AG20443 (cell line): ENCODE measurements at places on chromosomes 7 and 10.

GRCh38 chr7:156071612-156072011 is 259.3 kb upstream of the SHH start:
- DNase-seq = no peak

DNA sequence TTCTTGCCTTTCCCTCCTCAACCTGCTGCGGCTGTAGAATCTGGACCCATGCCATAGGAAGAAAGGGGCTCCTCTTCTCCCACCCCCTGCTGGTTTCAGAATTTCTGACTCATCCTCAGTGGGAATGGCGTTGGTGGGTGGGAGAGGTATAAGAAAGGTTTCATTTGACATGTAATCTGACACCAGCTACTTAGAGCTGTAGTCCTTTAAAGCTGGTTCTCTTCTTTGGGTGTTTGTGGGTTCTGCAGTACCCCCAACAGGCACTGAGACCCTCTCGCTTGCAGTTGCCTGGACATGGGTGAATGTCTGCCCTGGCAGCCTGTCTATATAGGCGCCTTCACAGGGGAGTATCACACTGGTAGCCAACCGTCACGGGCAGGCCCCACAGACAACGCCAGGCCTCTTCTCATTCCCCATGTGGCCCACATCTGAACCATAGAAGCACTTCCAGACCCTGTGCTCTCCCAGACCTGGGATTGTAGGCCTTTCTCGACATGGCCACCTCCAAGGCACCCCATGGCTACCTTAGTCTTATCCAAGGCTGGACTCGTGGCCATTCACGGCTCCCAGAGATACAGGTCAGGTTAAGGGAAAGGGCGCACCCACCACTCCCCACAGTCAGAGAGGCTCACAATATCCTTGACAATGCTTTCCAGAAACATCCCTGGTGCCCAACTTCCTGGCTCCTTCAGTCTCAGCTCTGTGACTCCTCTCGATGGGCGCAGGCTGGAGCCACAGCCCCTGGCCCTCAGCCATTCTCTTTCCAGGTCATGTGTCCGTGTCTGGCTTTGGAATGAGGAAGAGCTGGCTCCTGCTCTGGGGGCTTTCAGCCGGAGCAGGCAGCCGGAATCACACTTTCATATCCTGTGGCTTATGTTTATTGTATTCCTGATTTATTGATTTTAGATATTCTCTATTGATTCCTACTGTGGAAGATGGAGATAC is 17.5 kb downstream of the ZNF862 start:
- no peak for DNase-seq

DNA sequence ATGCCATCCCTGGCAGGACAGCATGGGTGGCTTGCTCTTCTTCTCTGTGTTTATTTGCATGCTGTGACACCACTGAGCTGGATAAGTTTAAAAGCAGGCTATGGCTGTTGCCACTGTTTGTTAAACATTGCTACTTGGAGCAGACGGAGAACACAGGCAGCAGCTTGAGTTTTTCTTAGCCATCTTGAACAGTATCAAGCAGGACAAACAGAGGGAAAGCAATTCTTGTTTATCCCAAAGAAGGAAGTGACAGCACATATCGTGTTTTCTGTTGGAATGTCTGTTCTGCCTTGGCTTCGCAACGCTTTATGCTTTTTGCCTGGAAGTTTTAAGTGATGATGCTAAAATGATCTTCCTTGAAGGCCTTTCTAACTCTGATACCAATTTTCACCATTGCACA is 73.8 kb downstream of the MKX start:
- no peak for DNase-seq

DNA sequence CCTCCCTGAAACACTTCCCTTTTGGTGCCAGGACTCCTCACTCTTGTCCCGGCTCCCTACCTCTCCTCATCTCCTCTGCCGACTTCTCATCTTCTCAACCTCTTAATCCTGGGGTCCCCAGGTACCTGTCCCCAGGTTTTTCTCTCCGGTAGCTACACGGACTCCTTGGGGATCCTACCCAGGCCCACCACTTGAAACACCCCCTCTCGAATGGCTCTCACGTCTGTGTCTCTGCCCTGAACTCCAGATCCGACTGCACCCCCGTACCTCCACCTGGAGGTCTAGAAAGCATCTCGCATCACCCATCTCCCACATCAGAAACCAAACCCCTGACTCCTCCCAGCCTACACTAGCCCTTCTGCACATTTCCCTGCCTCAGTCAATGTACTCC is 4.8 kb downstream of the TBATA start:
- DNase-seq = no peak

DNA sequence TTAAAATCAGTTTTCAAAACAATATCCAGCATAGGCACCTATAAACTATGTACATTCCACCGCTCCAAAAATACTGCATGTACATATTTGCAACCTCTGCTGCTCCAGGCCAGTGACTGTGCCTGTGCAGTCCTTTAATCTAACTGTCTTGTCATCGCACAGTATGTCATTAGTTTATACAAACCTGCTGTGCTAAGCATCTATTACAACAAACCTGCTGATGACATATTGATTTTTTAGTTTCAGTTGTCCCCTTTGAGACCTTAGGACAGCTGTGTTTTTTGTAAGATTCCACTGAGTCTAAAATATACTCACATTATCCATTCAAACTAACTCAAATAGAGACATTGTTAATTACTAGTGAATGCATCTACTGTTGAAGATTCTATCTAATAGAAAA is 33.1 kb downstream of the SEMA3C start:
- DNase-seq = no peak
